CD4-positive, alpha-beta memory T cell (primary cell): ENCODE measurements at places on chromosomes 13 and 19. TPM values are rescaled to one million over a fixed set of nuclear protein-coding genes. Genes with fewer than 3 reads are reported as not detected.
A peak's percentile ranks its signal among the peaks of the same experiment; 100 is the strongest.

The LYL1 gene
- 16.1 TPM for total RNA-seq

DNA sequence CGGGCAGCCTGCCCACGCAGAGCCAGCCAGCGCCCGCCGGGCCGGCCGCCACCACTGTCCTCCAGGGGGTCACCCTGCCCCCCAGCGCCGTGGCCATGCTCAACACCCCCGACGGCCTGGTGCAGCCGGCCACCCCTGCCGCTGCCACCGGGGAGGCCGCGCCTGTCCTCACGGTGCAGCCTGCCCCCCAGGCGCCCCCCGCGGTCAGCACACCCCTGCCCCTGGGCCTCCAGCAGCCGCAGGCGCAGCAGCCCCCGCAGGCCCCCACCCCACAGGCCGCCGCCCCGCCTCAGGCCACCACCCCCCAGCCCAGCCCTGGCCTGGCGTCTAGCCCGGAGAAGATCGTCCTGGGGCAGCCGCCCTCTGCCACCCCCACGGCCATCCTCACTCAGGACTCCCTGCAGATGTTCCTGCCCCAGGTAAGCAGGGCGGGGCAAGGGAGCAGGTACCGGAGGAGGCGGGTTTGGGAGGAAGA, 32.3 kb upstream of the EHD2 start:
- peaks cover 10% of the 10 kb centered on the region for H3K36me3 ChIP-seq
- H3K27ac ChIP-seq, result no peak overlapping the region
- no peak for DNase-seq

DNA sequence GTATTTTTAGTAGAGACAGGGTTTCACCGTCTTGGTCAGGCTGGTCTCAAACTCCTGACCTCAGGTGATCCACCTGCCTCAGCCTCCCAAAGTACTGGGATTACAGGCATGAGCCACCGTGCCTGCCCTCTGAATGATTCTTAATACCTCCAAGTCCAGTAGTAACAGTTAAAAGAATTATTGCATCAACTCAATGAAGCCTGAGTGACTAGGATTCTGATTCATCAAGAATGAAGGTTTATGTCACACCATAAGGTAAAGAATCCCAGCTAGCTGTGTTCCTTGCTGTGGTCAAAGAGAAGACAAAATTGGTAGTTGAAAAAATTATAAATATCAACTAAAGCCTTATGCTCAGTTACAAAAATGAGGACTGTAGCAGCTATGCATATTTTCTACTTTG, 81.2 kb upstream of the ABCC4 start:
- no peak for DNase-seq
- H3K27me3 ChIP-seq, result no peaks in the 10 kb centered on the region
- no peak overlapping the region for H3K27ac ChIP-seq
- no peaks in the 10 kb centered on the region for H3K36me3 ChIP-seq
- H3K4me3 ChIP-seq, result no peak overlapping the region

GRCh38 chr13:46569456-46569855, 16.5 kb downstream of the LRCH1 start:
- no peak overlapping the region for H3K27ac ChIP-seq
- DNase-seq, result no peak
- H3K27me3 ChIP-seq, result no peaks in the 10 kb centered on the region
- H3K36me3 ChIP-seq, result no peaks in the 10 kb centered on the region

The FXYD3 gene
- total RNA-seq, result not detected

DNA sequence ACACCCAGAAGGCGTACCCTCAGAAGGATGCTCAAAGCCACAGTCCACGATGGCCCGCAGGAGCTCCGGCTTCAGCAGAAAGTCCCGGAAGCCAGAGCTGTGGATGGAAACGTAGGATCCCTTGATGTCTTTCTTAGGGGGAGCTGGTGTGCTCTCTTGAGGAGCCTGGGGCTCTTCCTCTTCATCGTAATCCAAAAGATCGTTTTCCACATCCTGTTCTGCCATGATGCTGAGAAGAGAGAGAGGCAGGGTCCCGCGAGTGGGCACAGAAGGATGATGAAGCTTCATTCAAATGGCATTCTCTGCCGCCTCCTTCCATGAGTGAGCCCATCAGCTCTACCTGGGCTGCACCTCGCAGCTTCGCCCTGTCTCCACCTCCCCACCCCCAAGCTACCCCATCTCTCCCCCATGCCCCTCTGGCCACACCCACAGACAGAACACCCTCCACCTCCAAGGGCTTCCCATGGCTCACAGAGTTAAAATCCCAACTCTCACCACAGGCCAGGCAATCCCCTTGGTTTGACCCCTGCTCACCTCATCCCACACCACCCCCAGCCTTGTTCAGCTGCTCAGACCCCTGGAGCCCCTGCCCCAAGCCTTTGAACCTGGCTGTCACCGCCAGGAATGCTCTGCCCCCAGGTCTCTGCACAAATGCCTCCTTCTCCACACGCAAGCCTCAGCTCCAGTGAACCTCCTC, 6.0 kb downstream of the DDX39A start:
- peaks cover 90% of the 10 kb centered on the region for H3K4me1 ChIP-seq
- H3K27ac ChIP-seq, result peak overlapping the region; percentile 8
- H3K27me3 ChIP-seq, result no peaks in the 10 kb centered on the region
- no peak overlapping the region for H3K4me3 ChIP-seq

The SLC10A2 gene
- not detected for total RNA-seq

The TM9SF2 gene
- total RNA-seq, result 64.2 TPM

The KLK12 gene
- not detected for total RNA-seq

GRCh38 chr19:47486900-47487299, 2.9 kb upstream of the KPTN start:
- H3K36me3 ChIP-seq, result peaks cover 28% of the 10 kb centered on the region
- DNase-seq, result no peak
- H3K27me3 ChIP-seq, result no peaks in the 10 kb centered on the region
- H3K27ac ChIP-seq, result no peak overlapping the region
- H3K4me3 ChIP-seq, result no peak overlapping the region
- peaks cover 21% of the 10 kb centered on the region for H3K4me1 ChIP-seq

- no peak overlapping the region for H3K4me3 ChIP-seq
- H3K4me1 ChIP-seq, result no peaks in the 10 kb centered on the region
- H3K36me3 ChIP-seq, result no peaks in the 10 kb centered on the region
- DNase-seq, result no peak
- no peak overlapping the region for H3K27ac ChIP-seq
Measured at GRCh38 chr13:54162069-54162468, 1133.5 kb downstream of the OLFM4 start.

The ZNF730 gene
- not detected for total RNA-seq

DNA sequence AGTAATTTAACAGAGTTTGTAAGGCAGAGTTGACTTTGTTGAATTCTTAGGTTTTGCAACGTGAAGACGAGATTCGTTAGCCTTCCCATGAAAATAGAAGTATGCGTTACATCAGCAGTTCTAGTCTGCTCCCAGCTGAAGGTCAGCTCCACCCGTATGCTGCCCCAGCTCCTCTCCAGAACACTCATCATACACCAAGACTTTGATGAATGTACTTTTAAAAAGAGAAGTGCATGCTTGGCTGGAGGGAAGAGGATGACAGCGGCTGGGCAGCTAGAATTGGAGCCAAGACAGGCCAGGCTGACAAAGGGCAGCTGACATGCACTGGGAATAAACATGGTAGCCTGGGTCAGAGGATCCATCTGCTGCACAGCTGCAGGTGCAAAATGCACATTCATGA, 166.3 kb upstream of the ARGLU1 start:
- no peak overlapping the region for H3K27ac ChIP-seq
- H3K4me1 ChIP-seq, result no peaks in the 10 kb centered on the region
- H3K27me3 ChIP-seq, result no peaks in the 10 kb centered on the region
- H3K4me3 ChIP-seq, result no peak overlapping the region

The MAST1 gene
- not detected for total RNA-seq

The CGB2 gene
- total RNA-seq, result not detected

DNA sequence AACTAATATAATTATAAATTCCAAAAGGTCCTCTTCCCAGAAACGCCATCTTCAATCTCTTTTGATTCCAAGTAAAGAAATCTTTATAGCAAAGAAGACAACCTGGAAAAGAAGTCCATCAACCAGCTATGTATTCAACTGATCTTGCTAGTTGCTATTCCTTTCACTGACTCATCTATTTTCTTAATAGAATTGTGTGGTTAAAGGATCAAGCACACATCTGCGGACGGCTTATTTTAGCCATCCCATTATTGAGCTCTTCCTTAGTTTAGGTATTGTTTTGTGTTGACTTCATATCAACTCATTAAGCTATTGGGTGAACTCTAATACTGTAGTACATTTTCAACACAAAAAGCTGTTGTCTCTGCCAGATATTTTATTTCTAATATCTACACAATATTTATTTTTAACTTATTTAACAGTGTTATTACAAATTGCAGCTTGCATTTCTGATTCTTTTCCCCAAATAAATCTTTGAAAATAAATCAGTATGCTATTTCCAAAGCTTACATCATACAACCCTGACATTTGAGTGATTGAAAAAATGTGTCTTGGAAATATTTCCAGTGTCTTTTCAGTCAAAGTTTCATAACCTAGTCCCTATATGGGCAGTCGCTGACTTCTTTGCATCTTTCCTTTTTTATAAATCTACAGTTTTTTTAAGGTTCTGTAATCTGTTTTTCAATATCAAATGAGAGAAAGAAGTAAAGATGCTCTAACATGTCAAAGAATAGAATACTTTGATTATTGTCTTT, 158.8 kb upstream of the SPRY2 start:
- H3K27ac ChIP-seq, result no peak overlapping the region
- no peaks in the 10 kb centered on the region for H3K27me3 ChIP-seq
- no peak for DNase-seq
- no peak overlapping the region for H3K4me3 ChIP-seq
- H3K4me1 ChIP-seq, result no peaks in the 10 kb centered on the region

GRCh38 chr19:48290771-48291488, 21.0 kb downstream of the ZNF114 start:
- peak; percentile 60 for DNase-seq
- H3K27me3 ChIP-seq, result no peaks in the 10 kb centered on the region
- peak overlapping the region; percentile 29 for H3K4me3 ChIP-seq
- H3K36me3 ChIP-seq, result no peaks in the 10 kb centered on the region

- H3K4me1 ChIP-seq, result peaks cover 24% of the 10 kb centered on the region
- no peaks in the 10 kb centered on the region for H3K27me3 ChIP-seq
- no peak for DNase-seq
- no peak overlapping the region for H3K27ac ChIP-seq
- peaks cover 36% of the 10 kb centered on the region for H3K36me3 ChIP-seq
- H3K4me3 ChIP-seq, result no peak overlapping the region
Measured at GRCh38 chr13:41065078-41065477, 3.8 kb downstream of the WBP4 start.

The REXO1 gene
- total RNA-seq, result 57.3 TPM

The CYP4F12 gene
- total RNA-seq, result 3.7 TPM

DNA sequence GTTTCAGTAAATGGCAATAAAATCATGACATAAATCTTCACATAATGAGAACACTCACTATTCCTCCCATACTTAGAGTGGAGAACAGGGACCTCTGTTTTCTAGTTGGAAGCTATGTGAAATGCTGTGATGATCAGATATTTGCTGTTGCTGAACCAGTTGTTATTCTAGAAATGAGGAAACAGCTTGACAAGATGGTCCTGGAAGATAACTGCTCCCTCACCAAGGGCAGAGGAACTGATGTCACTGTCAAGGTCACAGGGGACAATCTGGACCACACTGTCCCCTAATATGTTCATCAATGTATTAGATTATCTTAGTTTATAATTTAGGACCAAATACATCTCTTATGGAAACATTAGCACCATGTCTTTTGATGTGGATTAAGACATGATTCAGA, 1173.3 kb downstream of the PCDH17 start:
- no peaks in the 10 kb centered on the region for H3K4me1 ChIP-seq
- H3K27me3 ChIP-seq, result no peaks in the 10 kb centered on the region
- DNase-seq, result no peak
- no peak overlapping the region for H3K4me3 ChIP-seq
- no peaks in the 10 kb centered on the region for H3K36me3 ChIP-seq
- H3K27ac ChIP-seq, result no peak overlapping the region

DNA sequence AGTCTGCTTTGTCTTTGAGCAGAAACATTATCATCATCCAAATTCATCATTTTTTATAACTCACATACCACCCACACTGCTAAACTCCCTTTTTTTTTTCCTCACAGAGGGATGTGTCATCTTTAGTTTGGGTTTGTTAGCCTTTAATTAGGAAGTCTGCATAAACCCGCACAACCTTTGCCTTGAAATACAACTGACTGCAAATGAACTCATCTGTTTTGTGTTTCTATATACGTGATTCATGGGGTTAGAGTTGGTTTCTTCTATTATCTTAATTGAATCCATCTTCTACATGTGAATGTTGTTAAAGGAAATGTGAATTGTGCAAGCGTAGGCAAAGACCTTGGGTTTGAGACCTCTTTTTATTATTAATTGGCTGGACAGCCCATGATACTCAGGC, 102.7 kb downstream of the SLAIN1 start:
- no peaks in the 10 kb centered on the region for H3K4me1 ChIP-seq
- H3K36me3 ChIP-seq, result no peaks in the 10 kb centered on the region
- H3K4me3 ChIP-seq, result no peak overlapping the region
- no peak overlapping the region for H3K27ac ChIP-seq

The HMG20B gene
- 51.6 TPM for total RNA-seq
